ENCODE measurements at places on chromosomes 4 and X.

- no peak for DNase-seq
Observed at GRCh38 chrX:149283853-149284252, 221.3 kb downstream of the IDS start.

- DNase-seq: no peak
Observed at GRCh38 chrX:54937416-54937815, 16.8 kb downstream of the TRO start.

GRCh38 chr4:81424336-81424735 lies 47.4 kb downstream of the RASGEF1B start:
- no peak for DNase-seq

GRCh38 chrX:22081475-22082092 lies 49.5 kb downstream of the PHEX start:
- peak; percentile 3 for DNase-seq

DNA sequence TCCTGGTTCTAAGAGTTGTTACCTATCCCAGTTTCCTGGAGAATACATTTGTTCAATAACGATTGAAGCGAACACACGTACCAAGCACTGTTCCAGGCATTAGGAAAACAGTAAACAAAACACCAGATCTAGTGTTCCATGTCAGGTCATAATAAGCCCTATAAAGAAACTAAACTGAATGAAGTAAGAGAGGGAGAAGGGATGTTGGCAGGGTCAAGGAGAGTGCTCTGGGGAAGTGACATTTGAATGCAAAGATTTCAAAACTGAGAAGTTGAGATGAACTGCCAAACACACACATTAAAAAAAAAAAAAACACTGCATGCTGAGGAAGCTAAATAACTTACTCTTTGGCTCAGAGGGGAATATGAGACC lies 14.4 kb upstream of the ENAM start:
- no peak for DNase-seq

GRCh38 chr4:17781300-17782287 lies at the start of gene FAM184B:
Gene FAM184B (minus strand): TSS chr4:17781621. CDS start chr4:17781299, 322 bp downstream.
- DNase-seq: peak; percentile 50

GRCh38 chr4:87978681-87979080 lies 3.2 kb downstream of the SPP1 start:
- no peak for DNase-seq

DNA sequence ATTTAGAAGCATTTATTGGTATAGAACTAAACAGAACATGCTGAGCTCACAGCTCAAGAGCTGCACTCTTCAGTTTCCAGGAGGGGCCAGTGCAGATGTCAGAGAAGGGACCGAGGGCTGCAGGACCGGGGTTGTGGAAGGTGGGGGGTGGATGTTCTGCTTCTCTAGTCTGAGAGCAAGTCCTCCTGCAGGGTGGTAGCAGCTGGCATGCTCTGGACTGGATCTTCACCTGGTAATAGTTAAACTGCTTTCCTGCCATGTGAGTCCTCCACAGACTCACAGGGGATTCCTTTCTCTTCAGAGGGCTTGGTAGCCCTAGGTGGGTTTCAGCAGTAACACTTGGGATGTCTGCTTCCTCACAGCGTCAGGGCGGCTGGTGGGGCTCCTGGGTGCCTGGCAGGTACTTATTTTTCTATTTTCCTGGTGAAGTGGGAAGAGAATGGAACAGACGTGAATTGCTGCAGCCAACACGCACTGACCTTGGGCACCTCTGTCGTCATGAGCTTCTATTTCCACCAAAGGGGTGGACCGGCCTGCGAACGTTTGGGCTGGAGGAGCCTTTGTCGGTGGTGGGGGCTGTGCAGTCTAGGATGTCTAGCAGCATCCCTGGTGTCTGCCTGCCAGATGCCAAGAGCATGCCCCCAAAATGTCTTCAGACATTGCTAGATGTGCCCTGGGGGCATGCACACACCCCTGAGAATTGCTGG lies 2.5 kb downstream of the MAEA start:
- no peak for DNase-seq

GRCh38 chr4:22094217-22094616 lies 145.6 kb upstream of the KCNIP4 start:
- no peak for DNase-seq

- no peak for DNase-seq
Observed at GRCh38 chr4:163815776-163816175, 321.3 kb downstream of the TMA16 start.

GRCh38 chr4:5965225-5965624 lies 53.0 kb downstream of the C4orf50 start:
- no peak for DNase-seq

DNA sequence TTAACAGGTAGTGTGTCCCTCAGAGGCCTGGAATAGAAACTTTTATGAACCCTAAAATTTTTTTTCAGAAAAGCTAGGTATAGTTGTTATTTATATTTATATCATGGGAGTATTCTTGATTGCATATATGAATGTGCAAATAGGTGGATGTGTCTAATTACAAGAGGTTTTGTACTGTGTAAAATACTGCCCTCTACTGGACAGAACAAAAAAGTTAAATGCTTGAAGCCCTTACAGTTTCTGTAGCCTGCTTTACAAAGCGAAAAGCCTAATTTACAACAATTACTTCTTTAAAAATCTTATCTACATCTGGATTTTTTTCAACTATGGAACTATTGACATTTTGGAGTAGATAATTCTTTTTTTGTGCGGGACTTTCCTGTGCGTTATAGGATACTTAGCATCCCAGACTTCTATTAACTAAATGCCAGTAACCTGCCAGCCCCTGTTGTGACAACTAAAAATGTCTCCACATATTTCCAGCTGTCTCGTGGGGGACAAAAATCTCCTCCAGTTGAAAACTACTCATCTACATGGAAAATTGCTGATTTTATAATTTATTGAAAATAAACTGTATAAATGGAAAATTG lies 35.1 kb downstream of the ENPEP start:
- peak; percentile 53 for DNase-seq

- no peak for DNase-seq
Observed at GRCh38 chrX:720825-721224, 90.2 kb downstream of the SHOX start.
